ENCODE measurements at places on chromosomes 13 and 19. TPM values are rescaled to one million over a fixed set of nuclear protein-coding genes. Genes with fewer than 3 reads are reported as not detected.

- no peak overlapping the region for H3K27ac ChIP-seq
- no peak for DNase-seq
- H3K36me3 ChIP-seq = no peaks in the 10 kb centered on the region
- H3K27me3 ChIP-seq = no peaks in the 10 kb centered on the region
- no peak overlapping the region for H3K4me3 ChIP-seq
Measured at GRCh38 chr19:14342809-14343208, 38.4 kb upstream of the ADGRE5 start.

- H3K36me3 ChIP-seq = no peaks in the 10 kb centered on the region
- DNase-seq = no peak
Measured at GRCh38 chr19:18499055-18499775, 22.7 kb downstream of the ELL start.

DNA sequence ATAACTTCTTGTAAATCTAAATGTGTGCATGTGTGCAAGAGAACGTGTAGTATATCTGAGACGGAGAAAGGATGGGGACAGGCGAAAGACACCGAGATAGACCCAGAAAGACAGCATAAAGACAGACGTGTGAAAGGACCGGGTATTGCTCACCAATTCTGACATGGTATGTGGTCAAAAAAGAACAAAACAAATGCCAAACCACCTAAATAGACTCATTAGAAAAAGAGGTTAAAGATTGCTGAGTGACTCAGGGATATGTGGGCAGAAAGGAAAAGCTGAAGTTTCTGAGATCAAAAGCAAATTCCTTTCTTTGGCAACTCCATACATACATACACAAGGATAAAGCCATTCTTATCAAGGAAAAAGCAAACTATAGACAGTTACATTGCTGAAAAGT is 179.7 kb upstream of the TSC22D1 start:
- no peaks in the 10 kb centered on the region for H3K36me3 ChIP-seq
- peaks cover 41% of the 10 kb centered on the region for H3K4me1 ChIP-seq
- H3K27me3 ChIP-seq = no peaks in the 10 kb centered on the region
- no peak overlapping the region for H3K27ac ChIP-seq
- no peak overlapping the region for H3K4me3 ChIP-seq

- no peak for DNase-seq
- peaks cover 9% of the 10 kb centered on the region for H3K36me3 ChIP-seq
- H3K27ac ChIP-seq = no peak overlapping the region
- H3K4me1 ChIP-seq = no peaks in the 10 kb centered on the region
- H3K4me3 ChIP-seq = no peak overlapping the region
- H3K27me3 ChIP-seq = no peaks in the 10 kb centered on the region
Measured at GRCh38 chr13:78085434-78086225, 167.0 kb upstream of the EDNRB start.

DNA sequence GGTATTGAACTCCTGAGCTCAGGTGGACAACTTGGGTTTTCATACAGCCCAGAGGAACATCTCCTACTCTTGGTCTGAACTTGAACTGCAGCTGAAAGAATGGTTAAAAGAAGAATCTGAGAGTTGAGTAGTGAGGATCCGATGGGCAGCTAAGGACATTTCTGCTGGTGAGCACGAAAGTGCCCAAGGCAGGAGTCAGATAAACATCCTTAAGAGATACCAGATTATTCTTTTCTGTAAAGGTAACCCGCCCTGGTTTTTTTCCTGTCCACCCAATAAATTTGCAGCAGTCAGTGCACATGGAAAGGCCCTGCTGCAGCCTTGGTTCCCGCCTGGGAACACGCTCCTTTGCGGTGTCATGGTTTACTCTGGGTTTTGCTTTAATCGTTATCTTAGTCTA is 78.4 kb upstream of the ARHGEF7 start:
- no peak overlapping the region for H3K27ac ChIP-seq
- DNase-seq = no peak
- peaks cover 12% of the 10 kb centered on the region for H3K4me1 ChIP-seq
- H3K4me3 ChIP-seq = no peak overlapping the region

GRCh38 chr19:20167020-20167644 is at the start of gene ZNF486:
Gene ZNF486 (plus strand): TSS chr19:20167214. CDS start chr19:20167331, 117 bp downstream.
- peaks cover 27% of the 10 kb centered on the region for H3K4me1 ChIP-seq
- peak; percentile 85 for DNase-seq
- H3K36me3 ChIP-seq = peaks cover 20% of the 10 kb centered on the region
- H3K27ac ChIP-seq = peak within 1 kb of the TSS; percentile 99
- H3K27me3 ChIP-seq = no peaks in the 10 kb centered on the region

DNA sequence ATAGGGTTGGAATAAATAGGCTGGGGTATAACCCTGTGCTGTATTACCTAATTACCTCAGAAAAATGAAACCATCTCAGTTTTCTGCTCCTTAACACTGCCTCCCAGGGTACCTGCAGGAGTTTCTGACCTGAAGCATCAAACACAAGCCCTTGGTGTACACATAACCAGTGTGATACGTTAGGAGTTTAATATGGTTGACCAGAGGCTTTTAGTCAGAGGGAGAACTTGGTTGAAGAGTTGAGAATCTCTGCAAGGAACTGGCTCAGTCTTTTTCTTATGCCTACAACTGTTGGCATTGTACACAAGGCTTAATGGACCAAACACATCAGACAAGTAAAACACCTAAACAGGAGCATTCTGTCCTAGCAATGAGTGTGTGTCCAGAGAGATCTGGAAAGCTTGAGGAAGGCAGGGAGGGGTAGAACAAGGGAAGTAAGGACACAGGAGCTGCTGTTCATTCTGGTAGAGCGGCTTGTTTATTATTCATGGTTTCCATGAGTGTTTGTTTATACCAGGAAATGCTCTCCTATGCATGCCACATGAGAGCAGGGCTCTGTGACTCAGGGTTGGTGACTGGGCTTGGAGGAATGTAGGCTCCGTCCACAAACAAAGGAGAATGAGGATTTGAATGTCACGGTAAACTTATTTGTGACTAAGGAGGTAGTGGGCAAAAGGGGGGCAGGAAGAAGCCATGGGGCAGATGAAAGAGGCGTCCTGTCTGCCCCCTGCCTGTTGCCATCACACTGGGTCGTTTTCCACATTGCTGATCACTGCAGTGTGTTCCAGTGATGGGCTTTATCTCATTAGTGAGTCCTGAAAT is 11.9 kb upstream of the SPATA13 start:
- no peak overlapping the region for H3K27ac ChIP-seq
- no peak for DNase-seq
- peaks cover 7% of the 10 kb centered on the region for H3K27me3 ChIP-seq
- H3K4me1 ChIP-seq = peaks cover 18% of the 10 kb centered on the region

DNA sequence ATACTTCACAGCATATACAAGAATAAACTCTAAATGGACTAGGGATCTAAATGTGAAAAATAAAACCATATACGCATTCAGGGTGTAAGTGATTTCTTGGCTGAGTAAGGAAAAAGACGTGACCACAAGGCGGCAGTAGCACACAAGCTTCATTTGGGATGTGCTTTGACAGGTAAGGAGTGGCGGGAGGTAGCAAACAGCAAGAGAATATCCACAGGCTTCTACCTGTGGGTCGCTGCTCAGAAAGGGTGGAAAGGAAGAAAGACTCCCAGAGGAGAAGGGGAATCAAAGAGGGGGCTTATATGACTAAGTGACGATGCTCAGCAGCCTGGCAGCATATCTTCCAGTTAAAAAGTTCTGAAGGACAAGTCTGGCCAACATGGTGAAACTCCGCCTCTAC is 2.5 kb upstream of the ZNF121 start:
- H3K4me1 ChIP-seq = peaks cover 5% of the 10 kb centered on the region
- no peak overlapping the region for H3K27ac ChIP-seq
- peak; percentile 70 for DNase-seq
- H3K27me3 ChIP-seq = peaks cover 26% of the 10 kb centered on the region

DNA sequence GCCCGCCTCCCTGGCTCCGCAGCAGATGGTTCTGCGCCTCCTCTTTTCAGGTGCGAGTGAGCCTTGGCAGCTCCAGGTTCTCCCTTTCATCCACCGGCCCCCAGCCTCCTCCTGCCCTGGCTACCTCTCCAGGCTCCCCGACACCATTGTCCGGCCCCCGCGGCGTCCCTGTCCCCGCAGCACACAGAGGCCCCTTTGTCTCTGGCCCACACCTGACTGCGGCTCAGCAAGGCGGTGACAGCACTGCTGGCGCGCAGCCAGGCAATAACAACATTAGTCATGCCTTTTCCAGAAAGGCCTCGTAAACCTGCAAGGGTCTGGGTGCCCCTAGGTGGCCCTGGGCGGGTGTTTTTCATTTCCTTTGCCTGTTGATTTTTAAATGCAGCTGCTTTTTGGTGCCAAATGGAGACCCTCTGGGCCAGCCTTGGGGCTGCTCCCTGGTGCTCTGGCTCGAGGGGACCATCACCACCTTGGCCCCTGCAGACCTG is 73.2 kb upstream of the MEDAG start:
- no peaks in the 10 kb centered on the region for H3K27me3 ChIP-seq
- H3K27ac ChIP-seq = peak overlapping the region; percentile 89
- peaks cover under 1% of the 10 kb centered on the region for H3K36me3 ChIP-seq
- peaks cover 50% of the 10 kb centered on the region for H3K4me1 ChIP-seq
- H3K4me3 ChIP-seq = peak overlapping the region; percentile 41

DNA sequence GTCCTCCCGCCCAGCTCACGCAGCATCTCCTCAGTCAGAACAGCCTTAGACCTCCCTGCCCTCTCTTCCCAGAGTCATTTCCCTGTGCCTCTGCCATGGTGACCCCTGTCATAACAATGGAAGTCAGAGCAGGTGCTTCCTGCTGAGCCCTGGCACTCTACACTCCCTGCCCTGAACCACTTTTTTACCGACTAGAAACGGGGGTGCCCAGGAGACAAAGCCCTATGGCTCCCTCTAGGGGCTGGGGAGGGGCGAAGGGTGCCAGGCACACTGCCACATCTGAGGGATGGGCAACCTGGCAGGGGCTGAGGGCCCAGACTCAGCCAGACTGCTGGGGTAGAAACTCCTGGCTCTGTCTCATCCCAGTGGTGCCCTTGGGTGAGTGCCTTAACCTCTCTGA is 16.4 kb downstream of the ZNF574 start:
- H3K27me3 ChIP-seq = peaks cover 33% of the 10 kb centered on the region
- H3K4me3 ChIP-seq = no peak overlapping the region
- no peak overlapping the region for H3K27ac ChIP-seq
- peaks cover 2% of the 10 kb centered on the region for H3K4me1 ChIP-seq

DNA sequence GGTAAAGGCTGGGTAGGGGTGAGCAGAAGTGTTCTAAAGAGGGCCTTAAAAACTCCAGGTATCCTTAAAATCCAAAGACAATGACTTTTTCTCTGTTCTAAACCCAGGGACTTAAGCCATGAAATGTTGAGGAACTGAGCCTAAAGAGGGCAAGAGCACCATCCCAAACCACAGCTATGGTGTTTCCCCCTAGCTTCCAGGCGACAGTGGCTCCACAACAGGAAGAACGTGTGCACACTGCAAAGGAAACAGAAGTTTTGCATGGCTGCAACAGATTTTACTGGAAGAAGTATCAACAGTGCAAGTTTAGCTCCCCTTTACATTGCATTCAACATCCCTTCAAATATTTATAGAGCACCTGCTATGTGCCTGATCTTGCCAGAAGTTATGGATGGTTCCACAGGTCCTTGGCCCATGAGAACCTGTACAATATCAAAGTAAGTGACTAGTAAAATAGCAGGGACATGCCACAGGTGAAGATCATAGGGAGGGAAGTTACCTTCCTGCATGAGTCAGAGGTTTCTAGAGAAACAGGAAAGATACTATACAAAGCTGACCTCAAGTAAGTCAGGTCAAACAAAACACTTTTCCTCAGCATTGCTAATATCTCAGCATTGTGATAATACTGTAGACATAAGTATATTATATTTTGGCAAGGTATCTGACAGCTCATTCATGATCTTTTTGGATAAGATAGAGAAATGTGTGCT is 8.4 kb upstream of the KCTD12 start:
- H3K36me3 ChIP-seq = peaks cover 9% of the 10 kb centered on the region
- H3K27me3 ChIP-seq = peaks cover 43% of the 10 kb centered on the region
- H3K4me3 ChIP-seq = no peak overlapping the region
- no peak overlapping the region for H3K27ac ChIP-seq

- peaks cover 2% of the 10 kb centered on the region for H3K4me1 ChIP-seq
- H3K27me3 ChIP-seq = no peaks in the 10 kb centered on the region
- no peaks in the 10 kb centered on the region for H3K36me3 ChIP-seq
- DNase-seq = no peak
- no peak overlapping the region for H3K4me3 ChIP-seq
Measured at GRCh38 chr13:109569958-109570711, 216.2 kb downstream of the IRS2 start.

DNA sequence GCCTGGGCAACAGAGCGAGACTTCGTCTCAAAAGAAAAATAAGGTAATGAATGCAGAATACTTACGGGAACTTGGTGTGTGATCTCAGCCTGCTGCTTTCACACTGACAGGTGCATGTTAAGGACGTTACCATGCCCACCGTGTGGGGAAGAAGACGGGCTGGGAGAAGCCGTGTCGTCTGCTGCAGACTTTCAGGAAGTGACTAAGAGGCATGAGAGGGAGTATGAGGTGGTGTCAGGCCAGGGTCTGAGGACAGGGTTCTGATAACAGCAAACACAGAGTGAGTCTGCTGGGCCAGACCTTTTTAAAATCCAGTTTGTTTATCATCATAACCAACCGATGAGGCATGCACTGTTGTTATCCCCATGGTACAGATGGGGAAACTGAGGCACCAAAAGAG is 13.6 kb upstream of the GALP start:
- no peak for DNase-seq
- peaks cover 16% of the 10 kb centered on the region for H3K36me3 ChIP-seq
- H3K27ac ChIP-seq = no peak overlapping the region
- H3K4me3 ChIP-seq = no peak overlapping the region
- no peaks in the 10 kb centered on the region for H3K4me1 ChIP-seq

GRCh38 chr13:29160862-29161261 is 340.7 kb downstream of the MTUS2 start:
- DNase-seq = no peak
- peaks cover 11% of the 10 kb centered on the region for H3K27me3 ChIP-seq
- no peaks in the 10 kb centered on the region for H3K4me1 ChIP-seq
- H3K27ac ChIP-seq = no peak overlapping the region
- H3K4me3 ChIP-seq = no peak overlapping the region
- no peaks in the 10 kb centered on the region for H3K36me3 ChIP-seq

GRCh38 chr19:1967087-1967608 is 26.2 kb downstream of the CSNK1G2 start:
- no peaks in the 10 kb centered on the region for H3K27me3 ChIP-seq
- peaks cover 10% of the 10 kb centered on the region for H3K36me3 ChIP-seq
- H3K4me1 ChIP-seq = peaks cover 3% of the 10 kb centered on the region
- no peak overlapping the region for H3K27ac ChIP-seq
- DNase-seq = no peak
- no peak overlapping the region for H3K4me3 ChIP-seq

- H3K4me1 ChIP-seq = no peaks in the 10 kb centered on the region
- no peak overlapping the region for H3K27ac ChIP-seq
- peaks cover 4% of the 10 kb centered on the region for H3K36me3 ChIP-seq
- peak; percentile 61 for DNase-seq
Measured at GRCh38 chr19:51607920-51608562, 22.2 kb downstream of the SIGLEC5 start.

Gene MEIOSIN
- not detected for total RNA-seq

Gene N4BP2L1
- 12.6 TPM for total RNA-seq

Gene ZNF841
- total RNA-seq = 37.9 TPM

Gene FGF22
- total RNA-seq = 0.38 TPM

Gene KLK4
- not detected for total RNA-seq

Gene RASA3
- 13.7 TPM for total RNA-seq

All from mesothelial cell of epicardium (in vitro differentiated cells).